Activated CD4-positive, alpha-beta T cell treated with anti-CD3 and anti-CD28 coated beads for 4 hours (primary cell): ENCODE measurements at places on chromosomes 5 and 9.

GRCh38 chr5:164335837-164336236 is 830.4 kb downstream of the MAT2B start:
- DNase-seq = no peak

- no peak for DNase-seq
Measured at GRCh38 chr9:124975131-124975530, 34.2 kb upstream of the GOLGA1 start.

- no peak for DNase-seq
Measured at GRCh38 chr9:125549465-125549871, 157.5 kb downstream of the MAPKAP1 start.

DNA sequence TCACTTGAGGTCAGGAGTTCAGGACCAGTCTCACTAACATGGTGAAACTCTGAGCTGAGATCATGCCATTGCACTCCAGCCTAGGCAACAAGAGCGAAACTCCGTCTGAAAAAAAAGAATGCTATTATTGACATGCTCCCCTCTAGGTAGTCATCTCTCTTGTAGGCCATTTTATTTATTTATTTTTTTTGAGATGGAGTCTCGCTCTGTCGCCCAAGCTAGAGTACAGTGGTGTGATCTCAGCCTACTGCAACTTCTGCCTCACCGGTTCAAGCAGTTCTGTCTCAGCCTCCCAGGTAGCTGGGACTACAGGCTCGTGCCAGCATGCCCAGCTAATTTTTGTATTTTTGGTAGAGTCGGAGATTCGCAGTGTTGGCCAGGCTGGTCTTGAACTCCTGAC is 20.6 kb upstream of the NIM1K start:
- no peak for DNase-seq

DNA sequence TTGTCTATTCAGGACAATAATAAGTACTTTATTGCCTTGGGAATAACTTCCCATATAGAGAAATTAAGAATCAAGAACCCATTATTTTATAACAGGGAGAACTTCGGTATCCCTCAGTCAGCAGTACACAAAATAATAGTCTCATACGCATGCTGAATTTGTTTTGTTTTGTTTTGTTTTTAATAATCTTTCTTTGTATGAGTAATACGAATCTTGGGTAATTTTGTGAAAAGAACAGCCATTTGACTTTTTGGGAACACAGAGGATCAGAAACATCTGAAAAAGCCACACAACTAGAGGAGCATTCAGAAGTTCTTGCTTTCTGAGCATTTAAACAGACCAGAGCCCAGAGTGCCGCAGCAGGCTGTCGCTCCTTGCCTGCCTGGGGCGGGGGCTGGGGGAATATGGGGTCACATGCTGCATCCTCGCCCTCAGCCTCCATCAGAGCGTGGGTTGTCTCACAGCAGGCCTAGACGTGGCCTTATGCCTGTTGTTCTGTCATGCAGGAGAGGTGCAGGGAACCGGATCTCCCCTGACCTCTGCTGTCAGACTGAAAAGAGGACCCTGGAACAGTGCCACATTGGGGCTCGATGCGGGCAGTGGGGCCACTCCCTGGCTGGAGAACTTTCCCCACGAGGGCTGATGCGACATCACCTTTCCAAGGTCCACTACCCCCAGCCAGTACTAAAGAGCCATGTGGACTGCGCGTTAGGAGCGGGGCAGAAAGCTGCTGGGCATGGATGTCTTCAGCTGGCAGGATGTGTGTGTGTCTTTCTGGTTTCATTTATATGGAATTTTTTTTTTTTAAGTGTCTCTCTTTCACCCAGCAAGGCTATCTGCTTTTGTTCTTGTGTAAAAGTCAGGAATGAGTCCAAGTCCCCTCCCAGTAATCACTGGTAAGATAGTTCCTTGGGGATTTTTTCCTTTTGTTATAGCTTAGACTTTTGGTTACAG is 133.4 kb upstream of the OTULINL start:
- DNase-seq = no peak

DNA sequence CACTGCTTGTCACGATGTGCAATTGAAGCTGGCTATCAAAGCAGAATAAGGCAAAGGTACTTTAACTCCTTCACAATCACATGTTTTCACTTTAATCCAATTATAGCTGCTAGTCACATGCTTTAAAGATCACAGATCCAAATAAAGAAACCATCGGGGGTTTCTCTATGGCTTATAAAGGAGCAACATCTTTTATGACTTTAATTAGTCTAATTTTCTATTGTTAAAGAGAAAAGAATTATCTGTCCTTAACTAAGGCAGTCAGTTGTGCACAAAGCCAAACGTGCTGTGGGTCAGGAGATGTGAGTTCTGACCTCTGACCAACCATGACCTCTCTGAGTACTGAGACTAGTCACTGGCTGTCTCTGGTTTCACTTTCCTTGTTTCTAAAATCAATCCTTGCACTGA is 561.1 kb downstream of the RAB3C start:
- no peak for DNase-seq

GRCh38 chr9:16866587-16866986 is 3.9 kb downstream of the BNC2 start:
- DNase-seq = no peak

- DNase-seq = no peak
Measured at GRCh38 chr9:2299843-2300205, 284.7 kb downstream of the SMARCA2 start.

- no peak for DNase-seq
Measured at GRCh38 chr5:146710348-146710747, 168.2 kb downstream of the PPP2R2B start.

GRCh38 chr9:1869843-1870242 is 145.3 kb upstream of the SMARCA2 start:
- no peak for DNase-seq

DNA sequence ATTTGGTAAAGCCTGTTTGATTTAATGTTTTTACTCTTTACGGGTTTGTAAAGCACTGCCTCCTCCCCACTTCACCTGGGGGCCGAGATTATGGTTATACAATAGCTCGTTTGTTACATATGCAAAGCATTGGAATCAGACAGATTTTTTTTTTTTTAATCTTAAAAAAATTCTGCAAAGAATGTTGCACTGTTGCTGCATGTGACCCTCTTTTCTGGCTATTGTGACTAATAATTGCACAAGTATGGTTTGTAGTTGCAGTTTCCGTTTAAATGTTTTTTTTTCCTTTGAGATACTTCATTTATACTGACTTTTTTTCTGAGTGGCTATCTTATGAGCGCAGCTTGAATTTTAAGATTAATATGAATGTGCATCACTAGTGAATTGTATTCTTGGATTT is 165.3 kb downstream of the KDM4C start:
- DNase-seq = no peak

- no peak for DNase-seq
Measured at GRCh38 chr5:162817364-162817763, 620.0 kb upstream of the CCNG1 start.

- no peak for DNase-seq
Measured at GRCh38 chr9:23123048-23123632, 676.5 kb downstream of the DMRTA1 start.

DNA sequence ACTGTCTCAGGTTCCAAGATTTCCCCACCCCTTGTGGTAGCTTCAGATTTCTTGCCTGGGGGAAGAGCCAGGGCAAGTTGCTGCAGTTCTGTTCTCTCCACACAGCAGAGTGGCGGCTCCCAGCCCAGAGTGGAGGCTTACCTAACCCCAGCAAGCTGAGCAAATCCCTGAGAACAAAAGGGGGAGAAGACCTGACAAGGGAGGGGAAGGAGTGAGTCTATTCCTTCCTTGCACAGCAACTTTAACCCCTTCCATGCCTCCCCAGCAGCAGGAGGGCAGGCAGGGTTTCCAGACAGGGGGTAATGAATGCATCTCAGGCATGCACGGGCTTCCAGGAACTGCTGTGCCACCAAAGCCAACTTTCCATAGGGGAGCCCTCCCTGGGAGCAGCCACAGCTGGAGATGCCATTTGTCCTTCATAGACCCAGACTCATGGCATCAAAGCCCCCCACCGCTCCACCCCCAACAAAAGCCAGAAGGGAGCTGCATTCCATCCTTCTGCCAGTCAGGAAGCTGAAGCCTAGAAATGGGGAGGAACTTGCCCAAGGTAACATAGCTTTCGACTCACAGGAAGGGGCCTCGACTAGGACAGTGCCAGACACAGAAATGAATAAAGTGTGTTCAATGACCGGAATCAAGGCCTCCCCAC is 28.8 kb upstream of the FAT2 start:
- no peak for DNase-seq
